Transverse colon (tissue), 4 donors: ENCODE measurements at places on chromosomes 7 and 10. TPM values are rescaled to one million over a fixed set of nuclear protein-coding genes. Genes with fewer than 3 reads are reported as not detected.

DNA sequence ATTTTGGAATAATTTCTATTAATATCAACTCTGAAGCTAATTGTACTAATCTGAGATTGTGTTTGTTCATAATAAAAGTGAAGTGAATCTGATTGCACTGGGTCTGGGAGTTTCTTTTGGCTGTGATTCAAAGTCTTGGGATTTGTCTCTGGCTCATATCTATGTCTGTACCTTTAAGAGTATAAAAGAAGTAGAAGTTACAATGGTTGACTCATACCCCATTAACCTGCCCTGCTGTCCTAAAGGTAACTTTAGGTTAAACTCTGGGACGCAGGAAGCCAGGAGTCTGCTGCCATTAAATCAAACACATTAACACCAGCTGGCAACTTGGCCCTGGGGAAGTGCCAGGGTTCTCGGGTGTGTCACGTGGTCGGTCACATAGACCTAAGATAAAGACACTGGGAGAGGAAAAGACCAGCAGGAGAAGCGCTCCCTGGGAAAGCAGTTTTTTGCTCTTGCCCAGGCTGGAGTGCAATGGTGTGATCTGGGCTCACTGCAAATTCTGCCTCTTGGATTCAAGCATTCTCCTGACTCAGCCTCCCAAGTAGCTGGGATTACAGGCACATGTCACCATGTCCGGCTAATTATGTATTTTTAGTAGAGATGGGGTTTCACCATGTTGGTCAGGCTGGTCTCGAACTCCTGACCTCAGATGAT, 17.8 kb downstream of the SCD start:
- DNase-seq = peak; percentile 90

- no peak for DNase-seq
These were observed 89.7 kb upstream of the STEAP4 start for GRCh38 chr7:88396295-88396947.

GRCh38 chr10:119301397-119301796, 94.0 kb downstream of the GRK5 start:
- DNase-seq = peak; percentile 40

PVRIG gene
- 2.2 TPM for total RNA-seq
